ENCODE measurements at places on chromosomes 2 and 18.

DNA sequence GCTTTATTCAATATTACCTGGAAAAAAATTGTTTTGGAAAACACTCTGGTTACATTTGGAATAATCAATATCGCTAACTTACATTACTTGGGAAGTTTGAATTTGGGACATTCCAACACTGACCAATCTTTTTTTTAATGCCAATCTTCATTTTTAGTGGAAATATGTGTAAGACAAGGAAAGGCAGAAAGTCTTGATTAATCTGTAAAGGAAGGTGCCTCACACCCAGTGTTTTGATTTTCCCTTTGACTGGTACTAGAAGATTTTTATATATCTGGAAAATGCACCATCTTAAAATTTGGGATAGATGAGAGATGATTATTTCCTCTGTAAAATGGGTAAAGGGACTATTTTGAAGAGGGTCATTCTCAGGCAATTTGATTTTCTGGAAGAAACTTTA, 879.2 kb upstream of the ZEB2 start:
- no peak for DNase-seq

DNA sequence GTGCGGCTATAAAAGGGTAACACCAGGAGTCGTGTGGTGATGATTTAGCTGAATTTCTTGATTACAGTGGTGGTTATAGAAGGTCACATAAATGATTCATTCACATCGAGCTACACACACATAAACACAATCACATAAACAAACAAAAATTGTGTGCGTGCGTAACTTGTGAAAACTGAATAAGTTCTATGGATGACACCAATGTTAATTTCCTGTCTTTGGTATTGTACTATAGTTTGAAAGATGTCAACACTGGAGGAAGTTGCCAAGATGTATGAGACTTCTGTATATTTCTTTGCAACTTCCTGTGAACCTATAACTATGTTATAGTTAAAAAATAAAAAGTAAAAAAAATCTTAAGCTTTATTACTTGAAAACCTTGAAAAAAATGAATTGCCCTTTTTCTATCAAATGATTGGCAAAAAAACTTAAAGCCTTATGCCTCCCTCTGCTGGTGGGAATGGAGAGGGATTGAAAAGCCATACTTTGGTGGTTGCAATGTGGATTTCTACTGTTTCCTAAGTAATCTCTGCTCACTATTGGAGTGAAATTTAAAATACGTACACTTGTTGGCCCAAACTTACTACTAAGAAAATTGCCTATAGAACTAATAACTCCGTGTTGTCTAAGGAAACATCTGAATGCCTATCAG, 227.7 kb downstream of the RPIA start:
- DNase-seq = no peak

DNA sequence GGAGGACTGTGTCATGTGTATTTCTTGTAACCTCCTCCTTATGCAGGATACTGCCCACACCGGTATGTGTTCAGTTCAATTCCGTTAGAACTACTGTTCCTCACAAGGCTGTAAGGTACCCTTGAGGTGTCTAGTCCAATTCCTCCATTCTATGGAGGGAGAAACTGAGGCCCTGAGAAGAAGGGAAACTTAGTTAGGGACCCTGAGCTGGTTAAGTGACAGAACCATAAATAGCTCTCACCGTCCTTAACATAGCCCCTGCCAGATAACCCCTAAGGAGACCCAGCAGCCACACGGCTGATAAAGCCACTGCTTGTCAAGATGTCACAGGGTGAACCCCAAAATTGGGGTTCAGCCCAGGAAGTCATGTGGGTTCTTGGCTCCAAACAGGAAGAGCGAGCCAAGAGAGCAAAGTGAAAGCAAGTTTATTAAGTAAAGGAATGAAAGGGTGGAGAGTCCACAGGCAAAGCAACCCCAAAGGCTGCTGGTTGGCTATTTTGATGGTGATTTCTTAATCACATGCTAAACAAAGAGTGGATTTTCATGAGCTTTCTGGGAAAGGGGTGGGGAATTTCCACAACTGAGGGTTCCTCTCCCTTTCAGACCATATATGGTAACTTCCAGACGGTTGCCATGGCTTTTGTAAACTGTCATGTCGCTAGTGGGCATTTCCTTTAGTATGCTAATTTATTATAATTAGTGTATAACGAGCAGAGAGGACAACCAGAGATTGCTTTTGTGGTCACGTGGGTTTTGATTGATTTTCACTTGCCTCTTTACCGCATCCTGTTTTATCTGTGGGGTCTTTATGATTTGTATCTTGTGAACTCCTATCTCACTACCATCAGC, 83.4 kb upstream of the RTN4 start:
- DNase-seq = peak; percentile 87

- DNase-seq = no peak
These were observed 194.0 kb downstream of the ACTR3 start for GRCh38 chr2:114083717-114084387.

- no peak for DNase-seq
These were observed 64.2 kb upstream of the PID1 start for GRCh38 chr2:229335330-229335729.

GRCh38 chr18:2994603-2995432, 18.1 kb downstream of the LPIN2 start:
- DNase-seq = peak; percentile 84

- no peak for DNase-seq
These were observed 4.3 kb downstream of the SOX11 start for GRCh38 chr2:5696404-5696944.

GRCh38 chr2:207122651-207123334, 43.0 kb downstream of the KLF7 start:
- no peak for DNase-seq

DNA sequence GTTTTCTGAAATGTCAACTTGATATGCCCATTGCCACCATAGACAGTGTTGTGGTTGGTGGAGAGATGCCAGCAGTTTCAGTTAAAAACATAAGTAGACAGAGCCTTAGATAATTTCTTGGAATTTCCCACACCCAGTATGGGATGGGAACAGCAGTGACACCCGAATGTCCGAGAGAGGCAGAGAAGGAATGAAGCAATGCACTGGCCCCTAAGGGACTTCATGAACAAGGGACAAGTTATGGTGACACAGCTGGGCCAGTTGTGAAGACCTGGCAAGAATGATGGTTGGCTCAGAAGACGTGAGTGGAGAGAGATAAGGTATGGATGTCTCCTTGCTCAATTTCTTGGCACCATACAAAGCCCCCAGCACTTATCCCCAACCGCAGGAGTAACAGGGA, 165.2 kb upstream of the APCDD1 start:
- no peak for DNase-seq

- DNase-seq = no peak
These were observed 38.2 kb downstream of the PDIA6 start for GRCh38 chr2:10774394-10774793.

DNA sequence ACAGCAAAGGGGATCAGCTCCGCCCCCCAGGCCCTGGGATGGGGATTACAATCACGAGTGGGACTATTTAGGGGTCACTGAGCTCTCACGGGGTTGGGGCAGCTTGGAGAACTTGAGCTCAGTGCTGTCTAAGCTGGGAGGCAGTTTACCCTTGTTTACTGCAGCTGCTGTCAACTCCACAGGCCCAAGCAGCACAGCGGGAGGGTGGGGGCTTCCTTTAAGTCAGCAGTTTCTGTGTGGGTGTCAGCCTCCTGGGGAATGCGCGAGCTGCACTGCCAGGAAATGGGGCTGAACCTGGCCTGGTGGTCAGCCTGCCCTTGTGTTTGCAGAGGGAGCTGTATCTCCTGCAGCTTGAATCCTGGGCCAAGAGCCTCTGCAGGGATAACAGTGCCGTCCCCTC, 29.8 kb downstream of the TOGARAM2 start:
- DNase-seq = peak; percentile 61

DNA sequence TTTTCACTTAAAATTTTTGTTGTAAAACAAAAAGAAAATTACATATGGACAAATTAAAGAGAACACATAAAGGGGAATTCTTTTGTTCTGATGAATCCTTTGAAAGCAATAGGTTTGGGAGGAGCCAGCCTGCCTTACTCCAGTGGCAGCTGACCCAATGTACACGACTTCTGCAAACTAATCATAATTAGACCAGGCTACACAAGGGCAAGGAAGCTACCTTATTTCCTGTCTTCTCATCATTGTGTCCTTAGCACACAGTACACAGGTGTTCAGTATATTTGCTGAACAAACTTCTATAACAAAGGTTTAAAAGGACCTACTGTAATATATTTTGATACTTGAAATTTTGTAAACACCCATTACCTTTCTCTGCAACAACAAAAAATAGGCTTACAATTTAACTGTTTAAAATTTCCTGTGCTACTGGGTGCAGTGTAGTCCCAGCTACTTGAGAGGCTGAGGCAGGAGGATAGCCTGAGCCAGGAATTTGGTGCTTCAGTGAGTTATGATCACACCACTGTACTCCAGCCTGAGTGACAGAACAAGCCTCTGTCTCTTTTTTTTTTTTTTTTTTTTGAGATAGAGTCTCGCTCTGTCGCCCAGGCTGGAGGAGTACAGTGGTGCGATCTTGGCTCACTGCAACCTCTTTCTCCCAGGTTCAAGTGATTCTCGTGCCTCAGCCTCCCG, 18.9 kb downstream of the KCNG3 start:
- DNase-seq = no peak

- no peak for DNase-seq
These were observed 35.5 kb downstream of the DDX18 start for GRCh38 chr2:117850015-117850414.

DNA sequence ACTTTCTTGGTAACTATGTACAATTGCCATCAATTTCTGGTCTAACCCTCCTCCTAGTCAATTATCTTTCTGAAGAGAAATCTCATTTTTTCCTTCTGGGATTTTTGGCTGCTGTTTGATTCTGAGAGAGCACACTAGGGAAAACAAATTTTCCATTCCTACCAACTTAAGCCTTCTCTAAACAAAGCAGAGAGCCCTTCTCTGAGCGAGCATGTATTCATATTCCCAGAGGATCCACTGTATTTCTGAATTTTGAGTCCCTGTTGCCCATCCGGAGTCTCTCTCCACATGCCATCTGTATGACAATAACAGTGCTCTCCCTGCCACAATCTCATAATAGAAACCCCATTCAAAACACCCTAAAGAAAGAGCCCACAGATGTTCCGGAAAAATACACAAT, 78.5 kb downstream of the MAIP1 start:
- no peak for DNase-seq

DNA sequence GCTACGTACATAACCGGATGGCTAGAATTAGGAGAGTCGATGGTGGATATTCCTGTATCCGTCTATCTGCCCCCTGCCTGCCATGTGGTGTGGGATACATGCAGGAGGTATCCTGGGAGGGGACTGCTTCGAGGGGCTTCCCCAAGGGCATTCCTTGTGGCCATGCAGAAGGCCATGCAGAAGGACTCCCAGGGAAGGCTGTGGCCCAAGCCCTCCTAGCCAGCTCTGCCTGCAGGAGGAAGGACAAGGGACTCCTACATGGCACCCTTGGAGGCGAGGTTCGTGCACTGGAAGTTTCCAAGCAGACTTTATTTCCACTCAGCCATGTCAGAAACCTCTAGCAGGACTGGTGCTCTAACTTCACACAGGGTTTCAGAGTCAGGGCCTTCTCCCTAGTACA, 136.1 kb downstream of the KLHL29 start:
- no peak for DNase-seq

DNA sequence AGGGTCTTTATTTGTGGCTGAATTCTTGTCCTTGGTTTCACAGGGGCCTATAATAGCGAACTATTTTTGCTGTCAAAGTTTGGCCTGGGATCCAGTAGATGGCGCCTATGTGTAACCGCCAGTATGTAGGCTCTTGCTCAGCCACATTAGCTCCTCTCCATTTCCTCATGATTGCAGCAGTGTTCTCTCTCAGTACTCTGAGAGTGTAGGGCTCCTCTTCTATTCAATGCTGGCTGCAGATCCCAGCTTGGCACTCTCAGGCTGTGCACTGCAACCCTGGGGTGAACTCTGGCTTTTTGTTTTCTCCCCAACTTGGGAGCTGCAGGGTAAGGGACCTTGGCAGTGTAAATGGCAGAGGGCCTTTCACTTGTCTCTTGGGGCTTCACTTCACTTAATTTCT, 344.6 kb upstream of the CHAC2 start:
- DNase-seq = no peak

DNA sequence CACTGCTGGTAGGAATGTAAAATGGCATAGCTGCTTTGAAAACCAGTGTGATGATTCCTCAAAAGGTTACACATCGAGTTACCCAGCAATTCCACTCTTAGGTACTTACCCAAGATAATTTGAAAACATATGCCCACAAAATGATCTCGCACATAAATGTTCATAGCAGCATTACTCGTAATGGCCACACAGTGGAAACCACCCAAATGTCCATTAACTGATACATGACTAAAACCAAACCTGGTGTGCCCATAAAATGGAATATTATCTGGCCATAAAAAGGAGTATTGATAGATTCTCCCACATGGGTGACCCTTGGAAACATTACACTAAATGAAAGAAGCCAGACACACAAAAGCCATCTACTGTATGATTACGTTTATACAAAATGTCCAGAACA, 70.4 kb downstream of the ALPK2 start:
- no peak for DNase-seq

DNA sequence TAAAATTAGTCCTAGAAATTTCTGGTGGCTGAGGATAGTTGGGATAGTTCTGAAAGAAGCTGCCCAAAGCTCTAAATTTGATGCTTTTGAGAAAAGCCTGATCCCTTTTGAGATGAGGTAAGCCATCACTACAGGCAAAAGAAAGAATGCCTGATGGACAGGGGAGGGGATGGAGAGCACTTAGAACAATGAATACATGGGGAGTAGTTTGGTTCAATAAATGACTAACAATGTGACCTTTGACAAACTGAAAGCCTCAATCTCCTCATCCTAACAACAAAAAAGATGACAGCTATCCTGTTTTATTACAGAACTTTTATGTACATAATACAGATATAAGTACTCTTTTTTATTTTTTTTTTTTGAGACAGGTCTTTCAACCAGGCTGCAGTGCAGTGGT, 42.7 kb downstream of the GFPT1 start:
- DNase-seq = no peak

GRCh38 chr18:48806551-48807261, 144.1 kb downstream of the SMAD7 start:
- peak; percentile 59 for DNase-seq

DNA sequence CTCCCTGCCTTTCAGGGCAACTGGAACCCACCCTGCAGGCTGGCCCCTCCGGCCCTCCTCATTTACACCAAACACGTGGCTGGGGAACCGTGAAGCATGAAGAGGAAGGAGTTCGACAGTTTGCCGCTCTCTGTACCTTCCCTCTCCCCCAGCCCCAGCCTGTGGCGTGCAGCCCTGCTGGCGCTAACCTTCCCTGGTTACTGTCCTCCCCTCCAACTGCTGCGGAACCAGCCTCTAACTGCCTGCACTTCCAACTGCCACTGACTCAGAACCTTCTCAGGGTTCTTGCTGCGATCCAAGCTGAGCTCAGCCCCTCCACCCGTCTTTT, 19.2 kb upstream of the GNAL start:
- DNase-seq = no peak

DNA sequence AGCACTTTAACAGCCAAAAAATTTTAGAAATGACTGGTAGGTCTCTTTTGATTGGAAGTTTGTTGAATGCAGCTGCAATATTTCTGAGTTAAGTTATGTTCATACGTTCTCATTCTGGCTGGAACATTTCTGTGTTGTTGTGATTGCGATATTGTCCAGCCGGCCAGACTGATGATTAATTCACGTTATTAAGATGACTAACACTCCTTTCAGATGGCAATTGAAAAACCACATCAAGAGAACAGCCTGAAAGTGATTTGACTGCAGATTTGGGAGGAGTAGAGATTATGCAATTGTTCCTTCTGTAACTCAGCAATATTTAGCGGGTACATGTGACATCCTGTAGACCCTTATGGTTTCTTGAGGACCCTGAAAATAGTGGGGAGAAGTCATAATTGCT, 133.7 kb downstream of the FBXO15 start:
- no peak for DNase-seq

All from CD4-positive, alpha-beta T cell treated with Interleukin-12 subunit alpha and Interleukin-12 subunit beta, for 1 hour (primary cell).